Endothelial cell of umbilical vein (primary cell): ENCODE measurements at places on chromosomes 5 and 9.

DNA sequence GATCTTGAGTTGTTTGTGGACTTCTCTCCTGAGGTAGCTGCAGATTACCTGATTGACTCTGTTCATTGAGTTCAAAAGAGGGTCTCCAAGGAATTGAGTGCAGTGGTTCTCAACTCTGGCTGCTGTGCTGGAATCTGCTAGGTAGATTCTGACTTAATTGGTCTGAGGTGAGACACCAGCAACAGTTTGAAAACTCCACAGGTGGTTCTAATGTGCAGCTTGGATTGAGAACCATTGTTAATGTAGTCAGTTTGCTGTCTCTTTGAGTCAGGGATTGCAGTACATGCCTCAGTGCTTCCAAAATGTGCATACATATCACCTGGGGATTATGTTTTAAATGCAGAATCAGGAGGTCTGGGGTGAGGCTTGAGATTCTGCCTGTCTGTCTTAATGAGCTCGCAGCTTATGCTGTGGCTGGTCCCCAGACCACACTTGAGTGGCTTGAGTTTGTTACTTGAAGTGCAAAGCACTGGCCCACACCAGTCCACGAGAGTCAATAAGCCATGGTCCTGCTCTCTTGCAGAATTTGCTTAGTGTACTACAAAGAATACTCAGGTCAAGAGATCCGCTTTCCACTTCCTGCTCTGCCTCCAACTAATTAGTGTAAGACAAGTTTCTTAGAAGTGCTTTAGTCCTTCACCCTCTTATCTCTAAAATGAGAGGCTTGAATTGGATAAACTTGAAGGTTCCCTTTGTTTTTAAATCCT is 82.3 kb downstream of the ATG10 start:
- no peak for DNase-seq

- DNase-seq: peak; percentile 74
These were observed 327.4 kb downstream of the MARCHF11 start for GRCh38 chr5:15852217-15852616.

- DNase-seq: no peak
These were observed 295.7 kb downstream of the MED10 start for GRCh38 chr5:6082685-6083084.

DNA sequence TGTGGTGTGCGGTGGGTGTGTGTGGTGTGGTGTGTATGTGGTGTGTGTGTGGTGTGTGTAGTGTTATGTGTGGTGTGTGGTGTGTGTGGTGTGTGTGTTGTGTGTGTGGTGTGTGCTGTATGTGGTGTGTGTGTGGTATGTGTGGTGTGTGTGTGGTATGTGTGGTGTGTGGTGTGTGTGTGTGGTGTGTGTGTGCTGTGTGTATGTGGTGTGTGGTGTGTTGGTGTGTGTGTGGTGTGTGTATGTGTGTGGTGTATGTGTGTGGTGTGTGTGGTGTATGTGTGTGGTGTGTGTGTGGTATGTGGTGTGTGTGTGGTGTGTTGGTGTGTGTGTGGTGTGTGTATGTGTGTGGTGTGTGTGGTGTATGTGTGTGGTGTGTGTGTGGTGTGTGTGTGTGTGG is 144.3 kb downstream of the HSD17B3 start:
- no peak for DNase-seq

DNA sequence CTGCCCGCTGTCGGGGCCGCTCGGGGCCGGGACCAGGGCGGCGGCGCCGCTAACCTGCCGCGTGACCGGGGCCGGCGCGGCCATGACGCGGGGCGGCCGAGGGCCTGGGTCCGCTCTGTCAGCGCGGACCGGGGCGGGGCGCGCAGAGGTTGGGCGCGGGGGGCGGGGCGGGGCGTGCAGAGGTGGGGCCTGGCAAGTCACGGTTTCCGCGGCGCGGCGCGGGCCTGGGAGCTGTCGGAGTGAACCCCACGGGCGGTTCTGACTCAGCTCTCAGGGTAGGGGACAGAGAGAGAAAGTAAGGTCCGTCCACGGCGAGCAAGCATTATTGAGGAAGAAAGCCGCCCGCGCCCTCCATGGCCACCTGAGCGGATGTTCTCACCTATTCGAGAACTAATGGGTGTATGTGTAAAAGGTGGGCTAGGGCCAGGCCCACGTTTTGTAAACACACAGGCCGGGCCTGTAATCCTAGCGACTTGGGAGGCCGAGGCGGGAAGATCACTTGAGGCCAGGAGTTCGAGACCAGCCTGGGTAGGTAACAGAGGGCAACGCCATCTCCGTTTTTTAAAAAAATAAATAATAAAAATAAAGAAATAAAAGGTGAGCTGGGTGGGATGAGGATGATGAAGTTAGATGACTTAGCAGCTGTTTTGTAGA is at the start of gene PRXL2C:
Gene PRXL2C (minus strand): TSS at position 120 of the 654 bp plus-strand sequence. CDS start 36 bp downstream, at position 84.
- DNase-seq: peak; percentile 53

- no peak for DNase-seq
These were observed 313.7 kb upstream of the IRX4 start for GRCh38 chr5:2196416-2196815.

- no peak for DNase-seq
These were observed 363.7 kb downstream of the IRX2 start for GRCh38 chr5:2387634-2388325.

GRCh38 chr5:64619609-64620008 is 70.7 kb upstream of the SHISAL2B start:
- no peak for DNase-seq

- DNase-seq: no peak
These were observed 145.7 kb upstream of the ALDH1B1 start for GRCh38 chr9:38246833-38247232.

DNA sequence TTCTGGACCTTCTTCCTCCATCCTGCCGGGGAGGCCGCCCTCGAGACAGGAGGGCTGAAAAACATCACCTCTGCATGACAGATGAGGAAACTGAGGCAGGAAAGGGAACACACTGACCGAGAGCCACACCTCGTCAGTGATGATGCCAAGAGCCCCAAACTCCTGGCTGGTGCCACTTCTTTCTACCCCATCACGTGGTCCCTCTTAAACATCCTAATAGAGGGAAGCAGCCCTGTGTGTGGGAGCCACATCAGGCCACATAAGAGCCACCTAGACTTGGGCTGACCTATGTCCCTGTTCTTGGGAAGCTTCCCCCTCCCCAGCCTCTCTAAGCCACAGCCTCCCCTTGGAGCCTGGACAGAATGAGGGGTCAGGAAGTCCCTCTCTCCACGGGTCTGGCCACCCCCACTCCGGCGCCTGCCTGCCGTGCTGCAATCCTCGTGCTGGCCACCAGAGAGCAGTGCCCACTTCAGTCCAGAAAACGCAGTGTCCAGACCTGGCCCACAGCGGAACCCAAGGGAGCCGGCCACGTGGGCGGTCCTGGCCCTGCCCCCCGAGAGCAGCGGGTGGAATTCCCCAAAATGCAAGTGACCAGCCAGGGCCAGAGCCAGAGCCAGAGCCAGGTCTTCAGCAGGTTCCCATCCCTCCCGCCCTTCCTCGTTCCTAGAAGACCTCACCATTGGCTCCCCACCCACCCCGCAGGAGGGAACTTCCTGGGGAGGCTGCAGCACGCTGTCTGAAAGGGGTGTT is 54.7 kb upstream of the SARDH start:
- DNase-seq: peak; percentile 63

DNA sequence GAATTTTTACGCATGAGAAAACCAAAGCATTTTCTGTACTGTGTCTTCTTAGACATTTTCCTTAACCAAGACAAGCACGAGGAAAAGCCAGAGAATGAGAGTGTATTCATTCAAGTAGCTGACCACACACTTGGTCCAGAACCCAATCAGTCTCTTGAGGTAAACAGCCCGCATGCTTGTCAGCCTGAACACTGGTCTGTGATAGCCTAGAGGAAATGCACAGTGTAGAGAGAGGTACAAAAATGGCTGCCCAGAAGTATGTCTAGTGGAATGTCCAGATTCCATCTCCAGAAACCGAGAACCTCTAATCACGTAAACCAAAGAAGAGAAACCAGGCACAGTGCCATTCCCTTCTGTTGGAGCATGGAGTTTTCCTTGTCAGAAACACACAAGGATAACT is 80.0 kb upstream of the SNX2 start:
- DNase-seq: no peak

DNA sequence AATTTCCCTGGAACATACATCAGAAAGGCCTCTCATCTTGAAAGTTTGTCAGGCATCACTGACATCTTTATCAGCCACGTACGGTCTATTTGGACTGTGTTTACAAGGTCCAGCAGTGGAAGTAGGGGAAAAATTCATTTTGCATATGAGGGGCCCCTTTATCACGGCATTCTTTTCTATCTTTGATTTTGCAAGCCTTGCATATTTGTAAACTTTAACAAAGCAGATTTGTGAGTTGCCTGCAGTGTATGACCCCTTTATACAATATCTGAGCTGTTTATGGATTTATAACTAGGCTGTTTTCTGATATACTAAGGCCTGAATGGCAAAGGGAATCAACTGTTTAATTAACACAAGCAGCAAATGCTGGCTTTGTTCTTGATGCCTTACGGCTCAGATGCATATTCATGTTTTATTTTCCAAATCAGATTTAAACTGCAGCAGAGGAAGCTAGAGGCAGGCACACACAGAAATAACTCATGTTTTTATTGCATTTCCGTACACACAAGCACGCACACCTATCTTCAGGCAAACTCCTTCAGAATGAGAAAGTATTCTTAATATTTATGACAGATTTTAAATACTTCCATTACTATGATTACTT is 61.1 kb downstream of the CD180 start:
- no peak for DNase-seq

- DNase-seq: peak; percentile 31
These were observed 14.3 kb downstream of the IL5 start for GRCh38 chr5:132528866-132529634.

- DNase-seq: no peak
These were observed 180.6 kb downstream of the CACNA1B start for GRCh38 chr9:138058181-138058580.

- DNase-seq: no peak
These were observed 242.9 kb upstream of the FTMT start for GRCh38 chr5:121608826-121609225.

DNA sequence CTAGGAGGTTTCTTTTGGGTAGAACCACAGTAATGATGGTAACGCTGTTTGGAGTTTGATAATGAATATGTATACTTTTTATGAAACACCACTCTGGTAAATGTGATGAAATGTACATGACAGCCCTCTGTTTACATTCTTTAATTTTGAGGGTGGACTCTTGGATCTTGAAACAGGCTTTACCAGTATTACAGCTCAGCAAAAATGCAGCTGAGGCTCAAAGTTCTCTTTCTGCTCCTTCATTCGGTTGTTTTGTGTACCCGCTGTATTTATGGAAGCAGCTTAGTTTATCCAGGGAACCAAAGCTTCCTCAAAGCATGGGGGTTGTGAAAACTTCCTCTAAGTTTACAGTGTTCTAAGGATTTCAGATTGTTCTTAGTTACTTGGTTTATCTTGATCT is 11.1 kb downstream of the GAPVD1 start:
- no peak for DNase-seq

- no peak for DNase-seq
These were observed 354.6 kb downstream of the ARRDC3 start for GRCh38 chr5:91028499-91028956.

- no peak for DNase-seq
These were observed 226.5 kb upstream of the MAP3K1 start for GRCh38 chr5:56588636-56589480.

GRCh38 chr5:9513827-9514226 is 32.0 kb downstream of the SEMA5A start:
- DNase-seq: no peak

DNA sequence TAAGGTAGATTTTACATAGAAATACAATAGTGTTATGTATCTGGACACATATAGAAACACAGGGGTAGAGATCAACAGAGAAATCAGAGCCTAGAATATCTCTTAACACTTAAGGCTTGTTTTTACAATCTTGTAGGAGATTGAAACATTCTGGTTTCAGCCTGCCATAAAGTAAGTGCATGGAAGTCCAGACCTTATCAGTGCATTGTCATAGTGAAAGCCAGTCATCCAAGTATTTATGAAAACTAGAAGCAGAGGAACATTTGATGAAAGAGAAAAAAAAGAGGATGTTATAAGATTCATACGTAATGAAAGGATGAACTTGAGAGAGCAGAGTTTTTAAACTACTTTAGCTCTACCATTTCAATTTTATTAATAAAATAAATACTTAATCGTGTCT is 194.3 kb upstream of the TRPC7 start:
- DNase-seq: no peak

- no peak for DNase-seq
These were observed 38.5 kb downstream of the ABITRAM start for GRCh38 chr9:108972626-108973209.

DNA sequence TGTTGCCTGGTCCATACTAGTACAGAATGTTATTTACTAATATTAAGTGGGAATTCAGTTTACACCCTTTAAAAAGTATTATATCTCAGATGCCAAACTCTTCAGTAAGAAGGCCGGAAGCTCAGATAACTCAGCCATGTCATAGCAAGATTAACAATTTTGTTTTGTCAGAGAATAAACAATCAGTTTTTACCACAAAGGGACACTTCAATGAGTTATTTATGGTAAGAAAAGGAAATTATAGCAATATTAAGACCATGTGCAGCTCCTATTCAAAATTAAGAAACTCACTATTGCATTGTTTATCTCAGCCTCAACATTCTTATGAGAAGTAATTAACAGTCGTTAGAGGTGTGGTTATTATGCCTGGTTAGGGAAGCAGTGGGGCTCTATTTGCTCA is 13.1 kb upstream of the ARL15 start:
- no peak for DNase-seq

DNA sequence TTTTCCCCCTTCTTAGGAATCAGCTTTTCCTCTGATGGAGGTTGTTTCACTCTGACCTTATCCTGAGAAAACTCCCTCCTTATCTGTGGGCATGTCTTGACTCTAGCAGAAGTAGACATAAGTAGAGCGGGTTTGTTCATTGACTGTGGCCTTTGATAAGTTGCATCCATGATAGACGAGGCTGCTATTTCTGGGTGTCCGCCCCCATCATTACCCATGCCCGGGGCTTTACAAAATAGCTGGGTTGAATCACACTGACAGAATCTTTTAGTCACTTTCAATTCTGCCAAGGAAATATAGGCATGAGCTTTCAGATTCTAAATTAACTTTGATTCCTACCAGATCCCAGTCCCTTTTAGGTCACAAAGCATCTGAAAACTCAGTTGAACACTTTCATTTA is 223.8 kb downstream of the SEC61B start:
- no peak for DNase-seq

DNA sequence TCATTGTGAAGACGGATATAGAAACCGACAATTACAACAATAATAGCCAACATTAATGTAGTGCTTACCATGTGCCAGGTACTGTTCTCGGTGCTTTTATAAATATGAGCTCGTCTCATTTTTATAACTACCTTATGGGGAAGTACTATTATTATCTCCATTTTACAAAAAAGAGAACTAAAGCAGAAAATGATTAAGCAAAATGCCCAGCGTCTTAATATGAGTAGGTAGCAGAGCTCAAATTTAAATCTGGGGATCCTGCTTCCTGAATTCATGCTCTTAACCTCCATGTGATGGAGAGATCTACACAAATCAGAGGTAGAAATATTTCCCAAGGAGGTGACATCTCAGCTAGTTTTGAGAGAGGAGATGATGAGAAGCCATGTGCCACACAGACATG is 256.9 kb downstream of the TRIM32 start:
- no peak for DNase-seq

- DNase-seq: no peak
These were observed 612.9 kb downstream of the DNAH5 start for GRCh38 chr5:13331585-13331984.
